ENCODE measurements at places on chromosomes 7 and 10.

- DNase-seq = no peak
Measured at GRCh38 chr7:121000081-121000983, 11.8 kb downstream of the CPED1 start.

DNA sequence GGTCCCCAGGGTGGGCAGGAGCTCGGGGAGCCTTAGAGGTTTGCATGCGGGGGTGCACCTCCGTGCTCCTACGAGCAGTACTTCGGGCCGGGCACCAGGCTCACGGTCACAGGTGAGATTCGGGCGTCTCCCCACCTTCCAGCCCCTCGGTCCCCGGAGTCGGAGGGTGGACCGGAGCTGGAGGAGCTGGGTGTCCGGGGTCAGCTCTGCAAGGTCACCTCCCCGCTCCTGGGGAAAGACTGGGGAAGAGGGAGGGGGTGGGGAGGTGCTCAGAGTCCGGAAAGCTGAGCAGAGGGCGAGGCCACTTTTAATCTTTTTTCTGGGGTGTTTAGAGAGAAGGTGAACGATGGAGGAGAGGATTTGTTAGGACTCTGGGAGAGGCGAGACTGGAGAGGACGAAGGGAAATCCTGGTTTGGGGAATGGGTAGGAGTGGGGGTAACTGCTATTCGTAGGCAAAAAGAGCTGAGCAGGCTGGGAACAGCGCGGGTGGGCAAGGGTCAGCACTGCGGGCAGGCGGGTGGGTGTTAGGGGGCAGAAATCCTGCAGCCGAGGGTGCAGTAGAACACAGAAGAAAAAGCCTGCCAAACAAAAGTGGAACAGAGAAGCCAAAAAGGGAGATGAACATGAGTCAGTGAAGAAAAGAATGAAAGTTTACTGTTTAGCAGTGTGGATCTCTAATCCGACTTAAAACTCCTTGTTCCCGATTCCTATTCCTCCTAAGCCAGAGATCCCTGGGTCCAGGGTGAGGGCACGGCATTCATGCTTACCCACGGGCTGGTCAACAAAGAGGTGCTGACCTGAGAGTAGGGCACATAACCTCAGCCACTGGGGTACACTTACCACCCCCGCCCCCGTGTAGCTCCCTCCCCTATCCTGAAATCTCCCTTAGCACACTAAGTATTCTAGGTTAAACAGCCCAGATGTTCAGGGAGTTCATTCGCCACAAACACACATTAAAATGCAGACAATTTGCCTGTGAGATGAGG, 26.9 kb downstream of the PRSS2 start:
- no peak for DNase-seq

DNA sequence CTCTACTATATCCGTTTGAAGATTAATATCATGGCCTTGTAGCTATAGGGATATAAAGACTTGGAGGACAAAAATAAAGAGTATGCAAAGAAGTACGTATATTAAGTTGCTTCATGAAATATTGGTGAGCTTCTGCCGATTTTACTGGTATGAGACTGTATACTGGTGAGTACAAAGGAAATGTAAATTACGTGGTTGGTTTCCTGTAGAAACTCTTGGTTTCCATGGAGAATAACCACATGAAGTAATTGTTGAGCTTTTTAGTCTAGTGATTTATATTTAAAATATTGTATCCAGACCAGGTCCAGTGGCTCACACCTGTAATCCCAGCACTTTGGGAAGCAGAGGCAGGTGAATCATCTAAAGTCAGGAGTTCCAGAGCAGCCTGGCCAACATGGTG, 32.2 kb upstream of the GLI3 start:
- DNase-seq = no peak

DNA sequence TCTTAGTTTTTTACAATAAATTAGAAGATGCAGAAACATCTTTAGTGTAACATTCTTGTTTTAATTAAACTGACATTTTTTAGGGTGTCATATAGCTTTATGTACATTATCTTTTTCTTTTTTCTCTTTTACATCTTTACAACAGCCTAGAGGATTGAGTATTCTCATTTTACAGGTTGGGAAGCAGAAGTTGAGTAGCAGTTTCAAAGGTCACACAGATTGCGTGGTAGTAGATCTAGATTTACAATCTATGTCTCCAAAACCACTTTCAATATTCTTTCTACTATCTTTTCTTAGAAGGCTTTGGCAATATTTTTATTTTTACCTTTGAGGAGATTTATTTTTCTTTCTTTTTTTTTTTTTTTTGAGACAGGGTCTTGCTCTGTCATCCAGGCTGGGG, 18.7 kb upstream of the MCU start:
- no peak for DNase-seq

DNA sequence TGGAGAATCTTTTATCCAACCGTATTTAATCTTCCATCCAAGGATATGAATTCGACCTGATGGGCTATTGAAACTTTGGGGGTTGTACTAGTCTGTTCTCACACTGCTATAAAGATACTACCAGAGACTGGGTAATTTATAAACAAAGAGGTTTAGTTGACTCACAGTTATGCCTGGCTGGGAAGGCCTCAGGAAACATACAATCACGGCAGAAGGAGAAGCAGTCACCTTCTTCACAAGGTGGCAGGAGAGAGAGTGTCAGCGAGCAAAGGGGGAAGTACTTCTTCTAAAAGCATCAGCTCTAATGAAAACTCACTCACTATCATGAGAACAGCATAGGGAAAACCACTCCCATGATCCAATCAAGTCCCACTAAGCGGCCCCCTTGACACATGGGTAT, 43.8 kb downstream of the EPDR1 start:
- no peak for DNase-seq

GRCh38 chr7:64509583-64509982, 53.3 kb downstream of the ZNF680 start:
- DNase-seq = no peak

- no peak for DNase-seq
Measured at GRCh38 chr10:110058212-110058611, 50.4 kb downstream of the ADD3 start.

DNA sequence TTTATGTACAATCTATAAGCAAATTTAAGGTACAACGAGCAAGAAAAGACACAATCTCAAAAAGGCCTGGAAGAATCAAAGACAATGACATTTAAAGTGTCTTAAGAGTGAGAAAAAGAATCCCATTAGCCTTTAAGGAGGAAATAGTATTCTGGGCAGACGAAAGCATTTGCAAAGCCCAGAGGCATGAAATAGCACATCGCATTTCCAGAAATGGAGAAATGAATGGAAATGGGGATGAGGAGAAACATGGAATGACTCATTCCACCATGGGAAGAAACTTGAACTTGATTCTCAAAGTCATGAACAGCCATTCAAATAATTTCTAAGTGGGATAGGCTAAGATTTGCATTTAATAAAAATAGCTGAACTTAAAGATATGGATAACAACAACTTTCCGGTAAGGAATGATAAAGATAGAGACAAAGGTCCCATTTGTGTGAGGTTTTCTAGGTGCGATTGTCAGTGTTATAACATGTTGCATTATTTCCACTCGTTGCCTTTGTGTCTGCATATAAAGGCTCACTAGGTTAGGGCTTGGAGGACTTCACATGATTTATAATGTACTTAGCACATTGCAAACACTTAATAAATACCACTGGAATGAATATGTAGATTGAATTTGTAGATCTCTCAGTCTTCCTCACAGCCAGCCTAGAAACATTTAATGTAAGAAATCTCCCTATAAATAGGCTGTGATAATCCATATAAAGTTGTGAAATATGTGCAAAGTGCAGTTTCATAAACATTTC, 310.3 kb upstream of the KLF6 start:
- DNase-seq = no peak

DNA sequence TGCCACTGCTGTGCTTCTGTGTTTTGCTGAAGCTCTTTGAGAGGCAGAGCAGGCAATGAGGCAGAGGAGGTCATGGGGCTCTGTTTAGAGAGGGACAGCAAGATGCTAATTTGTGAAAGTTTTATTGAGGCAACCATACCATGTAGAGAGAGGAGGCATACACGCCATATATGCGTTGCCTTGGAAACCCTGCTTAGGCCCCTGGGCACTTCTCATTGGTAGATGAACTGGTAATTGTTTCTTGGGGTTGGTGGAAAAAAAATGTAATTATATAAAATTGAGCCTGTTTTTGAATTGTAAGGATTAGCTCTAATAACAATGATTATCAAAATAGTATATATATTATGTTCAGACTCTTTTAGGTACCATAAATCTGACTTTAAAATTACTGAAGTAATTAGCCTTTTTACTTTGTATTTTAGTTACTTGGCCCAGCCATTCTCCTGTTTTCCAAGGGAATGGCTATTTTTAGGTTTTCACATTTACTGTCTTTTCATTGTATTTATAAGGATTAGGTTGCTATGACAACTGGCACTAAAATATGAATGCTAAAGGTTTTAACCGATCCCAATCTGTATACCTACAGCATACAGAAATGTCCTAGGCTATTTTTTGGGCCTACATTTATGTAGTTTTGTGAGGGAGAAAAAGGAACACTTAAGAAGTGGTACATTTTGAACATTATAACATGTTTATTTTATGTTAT, 52.4 kb downstream of the BZW2 start:
- DNase-seq = no peak

GRCh38 chr7:31688372-31688771, 1.4 kb downstream of the PPP1R17 start:
- no peak for DNase-seq

GRCh38 chr7:157889480-157889879, 552.7 kb downstream of the DNAJB6 start:
- DNase-seq = no peak

GRCh38 chr7:34596887-34597286, 61.1 kb upstream of the NPSR1 start:
- DNase-seq = no peak

DNA sequence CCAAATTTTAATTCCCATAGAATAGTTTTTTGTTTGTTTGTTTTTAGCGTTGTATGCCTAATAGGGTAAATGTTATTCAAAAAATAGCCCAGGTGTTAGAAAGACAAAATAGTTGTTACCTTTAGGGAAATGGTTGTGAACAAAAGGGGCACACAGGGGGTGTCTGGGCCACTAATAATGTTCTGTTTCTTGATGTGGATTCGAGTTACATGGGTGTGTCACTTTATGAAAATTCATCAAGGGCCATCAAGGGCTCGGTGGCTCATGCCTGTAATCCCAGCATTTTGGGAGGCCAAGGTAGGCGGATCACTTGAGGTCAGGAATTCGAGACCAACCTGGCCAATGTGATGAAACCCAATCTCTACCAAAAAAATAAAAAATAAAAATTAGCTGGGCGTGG, 531.8 kb upstream of the C7orf33 start:
- DNase-seq = no peak
